ENCODE measurements at places on chromosomes 5 and 9.

- no peak for DNase-seq
These were observed 2.5 kb downstream of the TNPO1 start for GRCh38 chr5:72818866-72819534.

DNA sequence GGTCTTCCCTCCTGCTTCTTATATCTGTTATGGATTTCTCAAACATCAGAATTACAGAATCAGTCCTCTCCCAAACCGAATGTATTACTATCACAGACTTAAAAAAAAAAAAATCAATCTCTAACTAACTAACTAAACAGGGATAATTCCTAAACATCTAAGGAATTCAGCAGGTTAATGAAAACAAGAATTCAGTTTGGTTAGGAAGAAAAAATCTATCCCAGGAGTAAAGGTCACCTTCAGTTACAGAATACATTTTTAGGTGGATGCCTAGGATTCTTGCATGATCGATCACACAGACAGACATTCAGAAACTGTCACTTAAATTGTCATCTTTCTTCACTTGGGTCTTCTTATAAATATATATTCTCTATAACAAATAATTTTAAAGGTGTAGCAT is 11.5 kb downstream of the PTAR1 start:
- no peak for DNase-seq

GRCh38 chr9:26685818-26686217 is 206.8 kb downstream of the CAAP1 start:
- no peak for DNase-seq

GRCh38 chr9:859251-859650 is 17.8 kb downstream of the DMRT1 start:
- no peak for DNase-seq

DNA sequence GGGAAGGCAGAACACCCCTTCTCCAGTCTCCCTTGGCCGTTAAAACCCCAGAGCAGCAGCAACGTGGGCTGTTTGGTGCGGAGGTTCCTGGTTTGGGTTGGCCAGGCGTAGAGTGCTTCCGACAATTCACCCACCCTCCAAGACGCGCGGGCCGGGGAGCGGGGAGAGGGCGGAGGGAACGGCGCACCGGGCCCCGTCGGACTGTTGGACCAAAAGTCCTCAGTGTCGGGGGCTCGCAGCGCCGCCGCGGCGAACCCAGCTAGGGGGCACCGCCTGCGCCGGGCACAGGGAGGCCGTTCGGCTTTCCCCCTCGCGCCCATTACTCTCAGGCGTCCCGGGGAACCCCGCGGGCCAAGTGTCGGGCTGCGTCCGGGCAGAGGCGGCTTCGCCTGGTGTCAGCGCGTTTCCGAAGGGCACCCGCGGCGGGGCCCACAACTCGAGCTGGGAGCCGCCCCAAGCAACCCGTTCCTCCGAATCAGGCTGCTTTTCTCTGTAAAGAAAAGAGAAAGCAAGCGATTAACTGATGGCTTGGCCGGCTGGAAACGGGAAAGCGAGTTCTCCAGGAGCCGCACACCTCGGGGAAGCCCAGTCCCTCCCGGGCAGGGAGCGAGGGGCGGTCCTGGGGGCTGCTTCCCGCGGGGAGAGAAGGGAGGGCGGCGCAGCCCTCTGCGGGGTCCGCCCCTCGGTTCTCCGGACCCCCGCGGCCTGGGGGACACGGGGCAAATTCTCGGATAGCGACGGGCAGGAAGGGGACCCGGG is 145.5 kb downstream of the ERCC6L2 start:
- DNase-seq: peak; percentile 48

GRCh38 chr9:18379073-18379811 is 94.7 kb upstream of the ADAMTSL1 start:
- DNase-seq: no peak

- no peak for DNase-seq
These were observed 4.5 kb upstream of the FXN start for GRCh38 chr9:69030851-69031645.

DNA sequence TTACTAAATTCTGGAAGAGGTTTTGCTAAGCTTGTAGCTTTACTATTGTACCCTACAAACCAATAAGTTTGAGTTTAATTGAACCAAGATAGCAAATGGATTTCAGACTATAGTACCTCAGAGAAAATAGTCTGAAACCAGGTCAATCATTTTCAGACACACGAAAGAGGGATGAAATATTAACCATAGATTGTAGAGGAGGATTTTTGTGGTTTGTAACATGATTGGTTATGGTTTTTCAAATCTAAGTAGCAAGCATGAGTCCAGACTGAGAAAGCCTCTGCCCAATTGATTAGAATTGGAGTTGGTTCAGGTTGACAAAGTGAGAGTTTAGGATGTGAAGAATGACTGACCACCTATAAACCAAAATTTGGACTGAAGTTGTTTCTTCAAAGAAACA is 562.7 kb upstream of the DMAC1 start:
- DNase-seq: no peak

DNA sequence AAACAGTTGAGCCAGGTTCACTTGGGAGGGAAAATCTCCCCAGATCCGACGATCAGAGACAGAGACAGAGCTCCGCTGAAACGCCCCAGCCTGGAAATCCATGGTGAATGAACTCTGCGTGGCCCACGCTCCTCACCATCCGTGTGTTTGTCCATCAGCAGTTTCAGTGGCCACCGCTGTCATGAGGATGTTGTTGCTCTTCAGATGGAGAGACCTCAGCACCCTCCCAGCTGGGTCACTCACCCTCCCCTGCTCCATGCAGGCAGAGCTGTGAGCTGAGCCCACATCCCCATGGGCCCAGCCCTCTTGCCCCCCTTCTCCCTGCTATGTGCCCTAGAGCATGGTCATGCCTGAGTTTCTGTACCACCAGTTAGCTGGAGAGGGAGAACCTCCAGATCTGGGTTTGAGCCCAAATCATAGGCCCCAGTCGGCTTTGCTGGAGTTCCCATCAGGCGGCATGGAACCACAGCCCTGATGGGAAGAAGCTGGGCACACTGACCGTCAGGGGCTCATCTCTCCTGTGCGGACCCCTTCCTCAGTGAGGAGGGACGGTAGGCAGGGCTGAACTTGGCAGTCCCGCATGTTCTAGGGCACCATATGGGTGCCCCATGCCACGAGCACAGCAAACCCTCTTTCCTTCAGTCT is 154.4 kb upstream of the COL5A1 start:
- no peak for DNase-seq

GRCh38 chr9:128702949-128703615 is 779 bp downstream of the PKN3 start:
- DNase-seq: no peak

DNA sequence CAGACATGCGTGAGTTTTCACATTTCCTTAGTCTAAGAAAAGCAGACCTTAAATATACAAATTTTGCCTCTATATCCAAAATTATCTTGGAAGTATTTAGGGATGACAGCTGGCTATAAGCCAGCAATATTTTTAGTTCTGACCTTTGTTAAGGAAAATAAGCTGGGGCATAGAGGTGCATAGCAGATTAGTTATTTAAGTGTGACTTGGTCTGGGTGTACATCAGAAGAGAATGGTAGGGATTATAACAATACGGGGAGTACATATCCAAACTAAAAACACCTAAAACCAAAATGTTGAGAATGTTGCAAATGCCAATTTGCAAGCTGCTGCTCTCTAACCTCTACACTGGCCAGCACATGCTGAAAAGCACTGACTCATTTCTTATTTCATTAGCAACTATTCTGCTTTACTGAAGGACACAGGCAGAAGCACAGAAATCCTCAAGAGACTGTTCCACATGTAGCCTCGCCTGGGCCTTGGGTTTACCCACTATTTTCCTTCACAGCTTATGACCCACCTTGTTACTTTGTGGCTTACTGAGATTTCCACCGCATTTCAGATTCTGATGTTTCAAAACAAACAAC is 22.3 kb downstream of the LEAP2 start:
- no peak for DNase-seq

GRCh38 chr9:125902214-125902613 is 155.0 kb downstream of the PBX3 start:
- no peak for DNase-seq

DNA sequence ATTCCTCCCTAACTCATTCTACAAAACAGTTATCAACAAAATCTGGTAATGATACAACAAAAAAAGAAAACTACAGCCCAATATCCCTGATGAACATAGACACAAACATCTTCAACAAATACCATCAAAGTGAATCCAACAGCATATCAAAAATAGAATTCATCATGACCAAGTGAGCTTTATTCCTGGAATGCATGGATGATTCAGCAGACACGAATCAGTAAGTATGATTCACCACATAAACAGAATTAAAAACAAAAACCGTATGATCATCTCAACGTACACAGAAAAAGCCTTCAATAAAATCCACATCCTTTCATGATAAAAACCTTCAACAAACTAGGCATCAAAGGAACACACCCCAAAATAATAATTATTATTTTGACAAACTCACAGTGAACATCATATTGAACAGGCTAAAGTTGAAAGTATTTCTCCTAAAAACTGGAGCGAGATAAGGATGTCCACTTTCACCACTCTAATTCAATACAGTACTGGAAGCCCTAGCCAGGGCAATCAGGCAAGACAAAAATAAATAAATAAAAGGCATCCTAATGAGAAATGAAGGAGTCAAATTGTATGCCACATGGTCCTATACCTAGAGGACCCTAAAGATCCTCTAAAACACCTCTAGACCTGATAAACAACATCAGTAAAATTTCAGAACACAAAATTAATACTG is 305.1 kb upstream of the RGMB start:
- no peak for DNase-seq

GRCh38 chr9:18688581-18689565 is 214.9 kb downstream of the ADAMTSL1 start:
- no peak for DNase-seq

DNA sequence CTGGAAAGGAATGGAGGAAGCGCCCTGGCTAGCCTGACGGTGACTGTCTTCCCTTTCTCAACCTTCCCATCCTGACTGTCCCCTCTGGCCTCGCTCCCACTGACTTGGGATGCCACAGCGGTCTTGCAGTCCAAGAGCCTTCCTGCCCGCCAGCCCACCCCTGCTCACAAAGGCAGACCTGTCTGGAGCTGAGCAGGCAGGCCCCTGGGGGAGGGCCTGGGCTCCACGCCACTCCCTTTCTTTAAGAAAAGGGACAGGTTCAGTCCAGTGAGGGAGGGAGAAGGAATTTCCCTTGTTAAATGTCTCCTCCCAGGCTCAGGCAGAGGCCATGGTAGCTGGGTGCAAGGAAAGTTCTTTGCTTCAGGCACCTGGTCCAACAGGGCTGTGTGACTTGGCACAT is 18.1 kb downstream of the FGF1 start:
- DNase-seq: no peak

DNA sequence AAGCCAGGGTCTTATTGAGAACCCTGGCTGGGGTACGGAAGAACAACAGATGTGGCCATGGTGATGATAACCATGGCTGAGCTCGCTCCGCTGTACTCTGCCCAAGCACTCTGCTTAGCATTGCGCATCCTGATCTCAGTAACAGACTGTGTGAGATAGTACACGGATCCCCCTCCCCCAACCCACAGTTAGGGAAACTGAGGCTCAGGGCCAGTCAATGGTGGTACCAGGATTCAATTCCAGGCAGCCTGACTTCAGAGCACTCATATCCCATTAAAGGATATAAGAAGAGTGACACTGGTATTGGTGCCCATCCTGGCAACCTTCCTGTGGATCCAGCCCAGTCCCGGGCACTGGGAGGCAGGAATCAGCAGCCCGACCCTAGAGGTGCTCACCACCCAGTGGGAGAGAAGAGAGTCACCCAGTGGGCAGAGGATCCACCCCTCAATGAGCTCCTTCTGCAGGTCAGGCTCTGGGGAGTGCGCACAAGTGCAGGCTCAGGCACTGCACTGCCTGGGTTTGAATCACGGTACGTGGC is 26.5 kb upstream of the KIF12 start:
- DNase-seq: no peak

GRCh38 chr9:136769710-136770191 is 5.4 kb upstream of the LCN15 start:
- no peak for DNase-seq

DNA sequence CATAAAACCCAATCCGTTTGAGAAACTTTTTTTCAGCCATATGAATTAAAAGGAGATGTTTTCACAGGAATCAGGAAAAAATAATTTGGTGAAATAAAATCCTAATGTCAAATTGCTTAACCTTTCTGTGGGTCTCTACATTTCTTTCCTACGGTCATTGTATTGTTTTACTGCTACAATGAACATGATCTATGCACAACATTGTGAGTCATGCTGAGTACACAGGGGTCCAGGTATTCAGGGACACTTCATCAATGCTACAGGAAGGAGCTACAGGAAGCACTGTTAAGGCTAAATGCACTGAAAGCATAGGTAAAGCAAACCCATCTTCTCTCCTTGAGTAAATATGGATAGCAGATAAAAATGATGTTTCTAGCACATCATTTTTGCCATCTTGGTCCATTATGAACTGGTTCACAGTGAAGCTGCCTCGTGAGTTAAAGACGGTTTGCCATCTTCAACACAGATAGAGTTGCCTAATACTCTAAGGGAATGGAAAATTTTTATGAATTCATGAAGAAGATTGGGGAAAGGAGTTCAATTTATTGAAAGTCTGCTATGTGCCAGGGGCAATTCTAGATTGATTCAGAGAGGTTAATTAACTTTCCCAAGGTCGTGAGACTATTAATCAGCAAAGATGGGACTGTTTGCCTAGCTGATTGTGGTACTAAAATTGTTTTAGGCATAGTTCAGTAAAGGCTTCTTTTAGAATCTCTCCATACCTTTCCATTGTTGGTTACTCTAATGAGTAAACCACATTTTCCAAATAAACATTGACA is 85.5 kb downstream of the DIRAS2 start:
- DNase-seq: no peak

DNA sequence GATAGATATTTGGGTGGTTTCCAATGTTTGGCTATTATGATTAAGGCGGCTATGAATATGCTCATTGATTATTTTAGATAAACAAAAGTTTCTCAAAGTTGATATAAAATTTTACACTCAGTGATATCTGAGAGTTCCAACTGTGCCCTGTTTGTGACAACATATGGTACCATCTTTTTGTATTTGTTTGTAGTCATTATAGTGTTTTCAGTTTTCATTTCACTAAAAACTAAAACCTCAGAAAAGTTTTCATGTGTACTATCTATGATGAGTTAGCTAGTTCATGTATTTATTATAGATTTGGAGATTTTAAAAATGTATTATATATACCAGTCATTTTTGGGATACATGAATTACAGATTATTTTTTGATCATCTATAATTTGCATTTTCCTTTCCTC is 1111.4 kb downstream of the CDH18 start:
- no peak for DNase-seq

GRCh38 chr9:98603821-98604383 is 104.8 kb downstream of the GABBR2 start:
- no peak for DNase-seq

GRCh38 chr5:54160329-54160728 is 150.0 kb downstream of the ARL15 start:
- no peak for DNase-seq

GRCh38 chr5:820245-820644 is 30.5 kb downstream of the ZDHHC11 start:
- DNase-seq: no peak

- no peak for DNase-seq
These were observed 812 bp downstream of the CACFD1 start for GRCh38 chr9:133460405-133461175.

- no peak for DNase-seq
These were observed 264.5 kb downstream of the AOPEP start for GRCh38 chr9:94990897-94991561.
